NCI-H1048 (cell line): ENCODE measurements at places on chromosomes 5 and 9.

- no peak for DNase-seq
Measured at GRCh38 chr9:34363619-34364351, 12.9 kb downstream of the MYORG start.

GRCh38 chr9:108412755-108413154 lies 443.0 kb downstream of the ACTL7B start:
- no peak for DNase-seq

- no peak for DNase-seq
Measured at GRCh38 chr9:125631391-125632085, 75.5 kb downstream of the MAPKAP1 start.

DNA sequence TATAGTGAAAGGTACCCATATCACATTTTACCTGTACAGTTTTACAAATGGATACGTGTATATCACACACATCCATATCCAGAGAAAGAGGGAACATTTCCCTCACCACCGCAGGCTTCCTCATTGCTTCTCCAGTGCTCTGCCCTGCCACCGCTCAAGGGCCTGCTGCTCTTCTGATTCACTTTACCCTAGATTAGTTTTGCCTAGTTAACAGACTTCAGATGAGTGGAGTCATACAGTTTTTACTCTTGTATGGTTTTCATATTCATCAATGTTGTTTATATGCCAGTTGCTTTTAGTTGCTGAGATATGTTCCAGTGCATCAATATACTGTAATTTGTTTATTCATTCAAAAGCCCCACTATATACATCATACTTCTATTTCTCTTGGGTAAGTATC lies 53.9 kb upstream of the POMT1 start:
- no peak for DNase-seq

DNA sequence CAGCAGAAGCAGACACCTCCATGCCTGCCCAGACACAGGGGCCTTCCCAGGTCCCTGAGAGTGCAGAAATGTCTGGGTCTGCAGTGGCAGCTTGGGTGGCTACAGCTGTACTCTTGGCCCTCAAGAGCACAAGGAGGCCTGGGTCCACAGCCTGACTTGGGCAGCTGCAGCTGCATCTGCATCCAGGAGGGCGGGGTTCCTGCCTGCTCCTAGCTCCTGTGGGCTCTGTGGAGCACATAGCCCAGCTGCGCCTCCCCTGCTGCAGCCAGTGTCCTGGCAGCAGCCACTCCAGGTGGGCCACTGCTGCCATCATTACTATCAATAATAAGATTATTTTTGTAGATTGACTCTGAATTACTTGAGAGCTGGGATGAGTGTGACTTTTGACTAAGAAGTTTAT lies 162.0 kb upstream of the PTCH1 start:
- DNase-seq: no peak

DNA sequence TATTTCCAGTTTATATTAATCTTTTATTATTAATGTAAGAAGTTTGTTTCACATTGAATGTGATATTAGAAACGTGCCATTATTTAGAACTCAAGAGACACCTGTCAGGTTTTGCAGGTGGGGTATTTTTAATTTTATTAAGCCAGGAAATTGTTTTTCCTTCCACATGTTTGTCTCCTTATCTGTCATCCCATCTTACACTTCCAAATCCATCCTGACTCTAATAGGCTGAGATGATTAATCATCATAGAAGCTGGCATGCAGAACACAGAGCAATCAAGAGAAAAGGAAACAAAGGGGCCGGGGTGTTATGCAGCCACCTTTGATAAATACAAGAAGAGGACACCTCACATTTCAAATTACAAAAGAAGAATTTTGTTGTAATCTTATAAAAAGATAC lies 506.5 kb downstream of the ISL1 start:
- no peak for DNase-seq

DNA sequence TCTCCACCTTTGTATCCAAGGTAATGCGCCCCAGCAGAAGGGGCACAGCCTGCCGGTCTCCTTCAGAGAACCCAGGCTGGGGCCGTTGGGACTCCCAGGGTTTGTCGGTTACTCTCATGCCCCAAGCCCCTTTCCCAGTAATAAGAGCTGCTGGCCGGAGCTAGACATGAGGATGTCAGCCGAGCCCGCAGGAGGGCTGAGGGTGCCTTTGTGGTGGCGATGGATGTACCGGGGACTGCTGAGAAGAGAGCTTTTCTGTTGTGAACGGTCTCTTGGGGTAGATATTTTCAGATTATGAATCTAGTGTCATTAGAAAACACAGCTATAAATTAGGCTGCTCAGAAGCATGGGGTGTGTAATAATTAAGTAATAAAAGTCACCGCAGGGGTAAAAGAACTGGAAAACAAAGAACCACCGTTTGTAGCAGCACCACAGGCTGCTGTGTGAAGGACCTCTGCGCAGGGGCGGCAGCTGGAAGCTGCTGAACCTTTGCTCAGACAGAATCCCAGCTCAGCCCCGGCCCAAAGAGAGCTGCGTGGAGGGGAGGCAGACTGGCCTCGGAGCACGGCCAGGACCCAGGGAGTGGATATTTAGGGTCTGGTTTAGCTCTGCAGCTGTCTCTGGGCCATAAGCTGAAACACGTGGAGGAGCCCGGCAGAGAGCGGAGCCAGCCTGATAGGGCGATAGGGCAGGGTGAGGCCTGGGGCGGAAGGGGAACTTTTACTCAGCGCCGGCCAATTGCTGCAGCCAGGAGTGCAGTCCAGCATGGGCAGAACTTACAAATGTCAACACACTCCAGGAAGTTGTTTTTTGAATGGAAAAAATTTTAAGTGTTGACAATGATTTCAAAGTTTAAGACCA lies 50.5 kb upstream of the BARHL1 start:
- DNase-seq: no peak

DNA sequence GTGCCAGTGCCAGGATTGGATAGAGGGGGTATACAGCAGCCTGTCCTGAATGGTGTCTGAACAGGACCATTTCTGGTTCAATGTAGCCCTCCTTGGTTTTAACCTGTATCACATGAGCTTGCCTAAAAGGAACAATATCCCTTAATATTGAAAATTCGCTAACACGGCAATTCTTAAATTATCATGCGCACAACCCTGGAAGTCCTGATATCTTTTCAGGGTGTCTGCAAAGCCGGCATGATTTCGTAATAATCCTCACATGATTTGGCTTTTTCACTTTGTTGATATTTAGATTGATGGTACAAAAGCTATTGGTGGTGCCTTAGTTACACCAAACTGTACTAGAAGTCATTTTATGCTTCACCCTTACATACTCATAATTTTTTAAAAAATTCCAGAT lies 53.2 kb downstream of the PCSK1 start:
- DNase-seq: no peak

GRCh38 chr9:126327006-126327713 lies 531 bp downstream of the MVB12B start:
- DNase-seq: no peak

DNA sequence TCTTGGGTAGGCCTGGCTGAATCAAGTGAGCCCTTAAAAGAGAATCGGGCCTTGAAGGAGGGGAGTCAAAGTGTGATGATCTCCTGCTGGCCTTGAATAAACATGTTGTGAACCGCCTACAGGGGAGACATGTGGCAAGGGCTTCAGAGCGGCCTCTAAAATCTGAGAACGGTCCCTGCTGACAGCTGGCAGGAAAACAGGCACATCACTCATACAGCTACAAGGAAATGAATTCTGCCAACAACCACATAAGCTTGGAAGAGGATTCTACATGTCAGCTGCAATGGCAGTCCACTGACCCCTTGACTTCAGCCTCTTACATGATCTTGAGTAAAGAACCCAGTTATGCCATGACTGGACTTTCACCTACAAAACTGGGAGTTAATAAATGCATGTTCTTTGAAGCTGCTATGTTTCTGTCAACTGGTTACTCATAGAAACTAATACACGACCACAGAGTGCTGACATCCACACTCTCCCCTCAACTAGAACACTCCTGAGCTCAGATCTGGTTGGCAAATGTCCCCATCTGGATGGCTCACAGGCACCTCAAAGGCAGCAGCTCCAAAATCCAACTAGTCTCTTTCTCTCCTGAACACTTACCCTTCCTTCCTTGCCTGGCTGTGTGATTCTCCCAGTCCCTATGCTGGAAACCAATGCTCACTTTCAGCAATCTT lies 333.1 kb downstream of the ASTN2 start:
- no peak for DNase-seq

DNA sequence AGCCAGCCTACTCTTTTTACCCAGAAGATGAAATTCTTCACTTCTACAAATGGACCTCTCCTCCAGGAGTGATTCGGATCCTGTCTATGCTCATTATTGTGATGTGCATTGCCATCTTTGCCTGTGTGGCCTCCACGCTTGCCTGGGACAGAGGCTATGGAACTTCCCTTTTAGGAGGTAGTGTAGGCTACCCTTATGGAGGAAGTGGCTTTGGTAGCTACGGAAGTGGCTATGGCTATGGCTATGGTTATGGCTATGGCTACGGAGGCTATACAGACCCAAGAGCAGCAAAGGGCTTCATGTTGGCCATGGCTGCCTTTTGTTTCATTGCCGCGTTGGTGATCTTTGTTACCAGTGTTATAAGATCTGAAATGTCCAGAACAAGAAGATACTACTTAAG lies 16.6 kb downstream of the OCLN start:
- DNase-seq: no peak

GRCh38 chr9:71685394-71685793 lies 82.9 kb downstream of the CEMIP2 start:
- DNase-seq: no peak

DNA sequence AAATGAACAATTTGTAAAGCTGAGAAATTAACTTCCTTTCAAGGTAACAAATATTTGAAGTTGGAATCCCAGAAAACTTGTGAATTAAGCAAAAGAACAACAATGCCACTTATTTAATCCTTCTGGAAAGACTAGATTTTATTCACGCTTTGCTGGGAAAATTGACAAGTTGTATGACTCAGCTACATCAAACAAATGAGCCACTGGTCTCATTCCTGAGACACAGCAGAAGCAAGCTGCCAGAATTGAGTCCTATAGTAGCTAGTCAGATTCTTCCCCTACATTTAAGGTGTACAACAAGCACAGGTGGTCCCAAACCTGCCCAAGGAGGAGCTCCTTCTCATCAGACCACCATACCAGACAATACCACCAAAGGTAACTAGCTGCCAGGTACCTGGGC lies 280.7 kb downstream of the SPOCK1 start:
- DNase-seq: no peak

GRCh38 chr9:111904026-111904425 lies 7.4 kb downstream of the UGCG start:
- DNase-seq: no peak

GRCh38 chr5:131109540-131110255 lies 55.4 kb downstream of the HINT1 start:
- DNase-seq: no peak

GRCh38 chr9:29865764-29866313 lies 2292.6 kb upstream of the C9orf72 start:
- DNase-seq: no peak

DNA sequence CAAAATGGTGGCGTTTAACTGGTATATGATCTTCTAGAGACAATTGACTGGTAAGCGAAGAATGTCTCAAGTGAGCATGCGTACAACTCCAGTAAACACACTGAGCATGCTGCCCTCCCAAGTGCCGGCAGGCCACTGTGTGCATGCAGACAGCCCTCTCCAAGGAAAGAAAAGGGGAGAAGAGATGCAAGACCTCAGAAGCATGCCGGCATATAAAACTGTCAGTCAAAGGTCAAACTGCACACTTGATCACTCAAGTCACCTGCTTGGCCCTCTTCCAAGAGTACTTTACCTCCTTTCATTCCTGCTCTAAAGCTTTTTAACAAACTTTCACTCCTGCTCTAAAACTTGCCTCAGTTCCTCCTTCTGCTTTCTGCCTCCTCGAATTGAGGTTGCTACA lies 910.2 kb downstream of the TAF11L14 start:
- DNase-seq: no peak

GRCh38 chr5:120457839-120458507 lies 6.1 kb upstream of the PRR16 start:
- DNase-seq: no peak

GRCh38 chr9:37037503-37038301 lies 3.6 kb upstream of the PAX5 start:
- DNase-seq: no peak

- DNase-seq: no peak
Measured at GRCh38 chr5:3475674-3476073, 120.0 kb upstream of the IRX1 start.

GRCh38 chr9:93432964-93433363 lies 18.5 kb upstream of the FAM120A start:
- DNase-seq: no peak

GRCh38 chr9:97704851-97705250 lies 7.7 kb upstream of the XPA start:
- no peak for DNase-seq

GRCh38 chr9:105331160-105331559 lies 86.7 kb downstream of the SLC44A1 start:
- no peak for DNase-seq

DNA sequence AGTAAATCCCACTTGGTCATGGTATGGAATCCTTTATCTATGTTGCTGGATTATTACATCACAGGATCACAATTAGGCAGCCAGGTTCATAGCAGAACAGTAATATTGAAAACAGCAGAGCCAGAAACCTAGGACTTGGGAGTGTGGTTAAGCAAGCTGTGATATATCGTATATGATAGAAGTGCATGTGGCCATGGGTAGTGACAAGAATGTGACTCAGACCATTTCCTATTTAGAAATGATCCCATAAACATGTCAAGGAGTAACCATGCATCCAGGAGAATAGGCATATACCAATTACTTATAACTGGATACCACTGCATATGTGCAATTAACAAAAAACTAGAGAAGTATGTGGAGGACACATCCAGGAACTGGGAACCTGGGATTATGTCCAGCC lies 31.2 kb downstream of the AMBP start:
- DNase-seq: no peak

GRCh38 chr5:43007911-43008362 lies 32.2 kb downstream of the ANXA2R start:
- no peak for DNase-seq

DNA sequence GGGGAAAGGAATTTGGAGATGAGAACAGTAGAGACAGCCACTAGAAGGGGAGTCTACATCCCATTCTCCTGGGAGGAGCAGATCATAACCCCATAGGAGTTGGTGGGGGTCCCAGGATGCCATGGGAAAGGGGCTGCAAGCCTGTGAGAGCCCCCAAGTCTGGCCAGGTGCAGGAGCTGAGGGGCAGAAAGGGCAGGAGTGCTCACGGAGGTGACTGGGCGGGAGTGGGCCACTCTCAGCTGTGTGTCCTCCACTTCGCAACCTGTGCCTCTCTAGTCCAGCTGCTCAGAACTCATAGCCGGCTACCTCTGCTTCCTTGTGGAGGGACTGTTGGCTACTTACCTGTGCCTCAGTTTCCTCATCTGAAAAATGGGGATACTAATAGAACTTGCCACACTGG lies 263.9 kb downstream of the FSTL4 start:
- no peak for DNase-seq

- no peak for DNase-seq
Measured at GRCh38 chr9:99947395-99947794, 40.9 kb downstream of the STX17 start.
